ENCODE measurements at places on chromosomes 6 and 20.

DNA sequence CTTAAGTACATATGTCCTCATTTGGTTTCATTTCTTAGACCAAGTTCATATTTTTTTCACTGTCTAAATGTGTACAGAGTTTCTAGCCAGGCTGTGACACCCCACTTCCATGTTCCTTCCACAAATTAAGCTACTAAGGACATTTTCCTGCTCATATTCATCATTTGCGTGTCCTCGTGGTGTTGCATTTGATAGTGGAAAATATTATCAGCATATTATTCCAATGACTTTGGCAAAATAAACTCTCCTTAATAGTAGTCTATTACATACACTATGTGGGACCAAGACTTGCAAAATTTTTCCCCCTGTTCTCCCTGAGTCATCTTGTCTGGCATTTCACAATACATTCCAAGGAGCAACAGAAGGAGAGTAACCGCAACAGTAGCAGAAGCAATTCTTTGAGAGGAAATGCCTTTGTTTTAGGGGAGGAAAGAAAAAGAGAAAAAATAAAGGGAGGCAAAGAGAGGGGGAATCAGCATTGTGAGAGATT lies 599.2 kb downstream of the COL12A1 start:
- DNase-seq = no peak

- no peak for DNase-seq
Measured at GRCh38 chr6:111517965-111518364, 34.9 kb upstream of the REV3L start.

DNA sequence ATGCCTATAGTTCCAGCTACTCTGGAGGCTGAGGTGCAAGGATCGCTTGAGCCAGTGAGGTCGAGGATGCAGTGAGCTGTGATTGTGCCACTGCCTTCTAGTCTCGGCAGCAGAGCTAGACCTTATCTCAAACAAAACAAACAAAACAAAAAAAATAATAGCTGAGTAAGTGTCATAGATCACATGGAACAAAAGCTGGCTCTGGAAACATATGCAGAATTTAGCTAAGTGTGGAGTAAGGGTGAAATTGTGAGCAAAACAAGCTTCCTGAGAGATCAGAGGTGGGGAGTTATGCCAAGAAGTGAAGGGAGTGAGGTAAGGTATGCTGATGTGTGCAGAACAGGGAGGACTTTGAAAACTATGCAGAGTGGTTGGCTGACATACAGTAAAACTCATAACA lies 18.7 kb downstream of the SGK1 start:
- DNase-seq = no peak

DNA sequence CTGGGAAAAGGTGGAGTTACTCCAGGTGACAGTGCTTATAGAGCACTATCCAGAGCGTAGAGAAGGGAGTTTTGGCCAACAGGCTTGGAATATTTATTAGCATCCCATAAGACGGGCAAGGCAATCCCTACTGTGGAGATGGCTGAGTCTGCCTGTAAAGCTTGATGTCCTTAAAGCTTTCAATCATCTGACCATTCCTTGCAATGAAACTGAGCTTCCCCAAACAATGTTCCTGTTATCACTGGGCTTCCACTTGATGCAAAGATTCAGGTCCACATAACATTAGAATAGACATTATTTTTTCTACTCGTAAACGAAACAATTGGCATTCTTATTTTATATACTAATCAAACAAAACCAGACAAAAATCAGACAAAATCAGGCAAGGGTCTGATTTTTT lies 48.4 kb upstream of the PIM1 start:
- DNase-seq = no peak

All from stimulated activated CD4-positive, alpha-beta T cell treated with anti-CD3 and anti-CD28 coated beads, TNF-alpha, amount 100 ng/mL, for 1 hour (primary cell).